ENCODE measurements at places on chromosomes 12 and 14.

DNA sequence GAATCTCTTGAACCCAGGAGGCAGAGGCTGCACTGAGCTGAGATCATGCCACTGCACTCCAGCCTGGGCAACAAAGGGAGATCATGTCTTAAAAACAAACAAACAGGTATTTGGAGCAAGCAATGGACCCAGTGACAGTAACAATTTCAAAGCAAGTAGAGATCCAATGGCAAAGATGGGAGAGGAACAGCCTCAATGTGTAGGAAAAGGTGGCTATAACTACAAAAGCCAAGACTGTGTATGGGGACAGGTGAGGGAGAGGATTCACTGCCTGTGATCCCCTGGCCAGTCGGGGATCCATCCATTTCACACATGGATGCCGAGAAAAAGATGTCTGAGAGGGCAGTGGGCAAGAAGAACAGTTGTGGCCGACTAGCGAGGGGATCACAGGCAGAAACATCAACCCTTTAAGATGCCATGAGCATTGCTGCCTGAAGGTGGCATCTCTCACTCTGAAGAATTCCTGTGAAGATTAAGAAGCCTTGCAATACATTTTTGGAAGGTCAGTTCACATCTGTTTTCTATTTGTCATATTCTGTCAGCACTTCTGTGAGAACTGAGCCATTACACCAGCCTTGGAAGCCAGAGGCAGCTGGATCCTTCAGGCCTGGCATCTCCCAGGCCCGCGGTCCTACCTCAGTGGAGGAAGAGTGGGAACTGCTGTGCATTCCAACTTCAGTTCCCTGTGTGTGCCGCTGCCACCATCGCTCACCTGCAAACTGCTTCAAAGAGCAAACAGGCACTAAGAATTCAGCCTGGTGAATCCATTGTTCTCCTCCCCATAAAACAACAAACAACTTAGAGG is 54.5 kb upstream of the FRS2 start:
- DNase-seq, result no peak

GRCh38 chr12:98274430-98275130 is 240.8 kb upstream of the TMPO start:
- DNase-seq, result no peak

DNA sequence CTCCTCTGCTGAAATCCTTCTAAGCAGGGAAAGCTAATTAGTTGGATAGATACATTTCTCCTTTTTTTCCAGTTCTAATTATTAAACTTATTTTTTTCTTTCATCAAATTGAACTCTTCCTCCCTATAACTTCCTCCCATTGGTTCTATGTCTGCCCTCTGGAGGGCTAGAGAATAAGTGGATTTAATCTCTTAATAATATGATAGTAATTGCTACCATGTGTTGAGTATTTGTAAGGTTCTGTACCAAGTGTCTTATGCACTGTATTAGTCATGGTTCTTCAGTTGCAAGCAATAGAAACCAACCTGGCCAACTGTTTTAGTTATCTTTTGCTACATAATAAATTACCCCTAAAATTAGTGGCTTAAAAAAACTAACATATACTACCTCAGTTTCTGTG is 190.5 kb upstream of the PLXNC1 start:
- no peak for DNase-seq

DNA sequence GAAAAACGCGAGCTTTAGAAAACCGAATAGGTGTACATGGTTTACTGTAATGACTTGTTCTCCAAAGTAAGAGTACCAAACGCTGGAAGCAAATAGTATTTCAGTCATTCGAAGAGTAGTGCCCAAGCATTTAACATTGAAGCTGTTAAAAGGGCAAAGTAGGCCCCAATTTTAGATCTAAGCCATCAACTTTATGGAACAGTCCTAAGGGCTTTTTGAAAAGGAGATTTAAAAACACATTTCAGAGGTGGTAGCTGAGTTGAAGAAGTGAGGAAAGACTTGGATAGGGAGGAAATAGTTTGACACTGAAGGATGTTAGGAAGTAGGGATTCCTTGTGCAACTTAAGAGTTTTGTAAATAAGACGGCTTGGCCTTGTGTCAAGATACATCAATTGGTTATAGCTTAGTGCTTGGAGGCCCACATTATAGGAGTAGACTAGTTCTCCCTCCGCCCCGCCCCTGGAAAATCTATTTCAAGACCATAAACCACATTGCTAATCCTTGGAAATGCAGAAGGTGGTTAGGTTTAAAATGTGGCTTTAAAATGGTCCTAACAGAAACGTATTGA is 783 bp upstream of the TUBA1B start:
- no peak for DNase-seq

- DNase-seq, result no peak
These were observed 98.0 kb upstream of the RTL1 start for GRCh38 chr14:101001311-101002069.

DNA sequence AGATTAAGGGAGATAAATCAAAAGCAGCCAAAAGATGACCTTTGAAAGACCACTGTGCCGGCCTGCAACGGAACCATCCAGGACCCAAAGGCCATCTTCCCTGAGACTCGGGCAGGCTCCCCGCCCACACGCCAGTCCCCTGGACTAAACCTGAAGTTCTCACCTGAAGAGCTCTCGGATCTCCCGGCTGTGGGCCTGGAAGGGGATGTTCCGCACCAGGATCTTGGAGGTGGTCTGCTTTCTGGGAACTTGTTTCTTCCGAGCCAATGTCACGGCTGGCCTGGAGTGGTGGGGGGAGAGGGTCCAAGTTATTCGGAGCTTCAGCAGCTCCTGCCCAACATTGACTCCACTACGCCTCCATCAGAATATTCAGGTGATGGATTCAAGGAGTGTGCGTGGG is 51.3 kb downstream of the RBM19 start:
- DNase-seq, result no peak

- DNase-seq, result no peak
These were observed 9.9 kb upstream of the DYRK2 start for GRCh38 chr12:67638694-67639093.

- DNase-seq, result peak; percentile 3
These were observed 178.6 kb downstream of the ADGRD1 start for GRCh38 chr12:131132118-131132892.

GRCh38 chr12:126069549-126070165 is 1004.4 kb downstream of the AACS start:
- DNase-seq, result peak; percentile 27

GRCh38 chr12:51082561-51083125 is 753 bp downstream of the CSRNP2 start:
- DNase-seq, result no peak

DNA sequence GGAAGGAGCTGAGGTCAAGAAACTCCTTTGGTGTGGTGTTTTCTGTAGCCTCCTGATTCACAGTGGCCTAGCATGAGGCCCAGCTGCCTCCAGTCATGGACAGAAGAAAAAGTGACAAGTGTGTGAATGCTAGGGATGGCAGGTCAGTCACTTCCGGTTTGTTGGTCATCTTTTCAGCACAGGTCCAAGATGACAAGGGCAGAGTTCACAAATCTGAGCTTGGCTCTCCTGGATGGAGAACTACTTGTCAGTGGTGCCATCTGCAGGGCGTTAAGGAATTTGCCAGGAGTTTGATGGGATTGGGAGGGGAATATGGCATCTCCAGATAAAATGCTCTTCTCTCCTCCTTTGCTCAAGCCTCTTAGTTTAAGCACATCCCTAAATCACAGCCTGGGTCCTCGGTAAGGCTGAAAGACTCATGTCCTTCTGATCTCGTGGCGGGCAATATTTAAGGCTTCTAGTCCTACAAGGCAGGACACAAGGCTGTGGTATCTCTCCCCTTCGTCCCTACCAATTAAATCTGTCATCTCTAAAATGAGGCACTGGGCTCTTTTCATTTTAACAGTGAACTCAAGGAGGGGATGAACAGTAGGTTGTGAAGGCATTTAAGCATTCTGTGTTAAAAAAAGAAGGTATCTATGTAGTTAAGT is 10.0 kb downstream of the TUBA1B start:
- DNase-seq, result no peak

- DNase-seq, result no peak
These were observed 45.3 kb downstream of the IFNG-AS1 start for GRCh38 chr12:68034567-68034966.

- no peak for DNase-seq
These were observed 20.3 kb downstream of the HEBP1 start for GRCh38 chr12:12979731-12980259.

- DNase-seq, result no peak
These were observed 33.5 kb downstream of the SLC6A12 start for GRCh38 chr12:180445-180844.

DNA sequence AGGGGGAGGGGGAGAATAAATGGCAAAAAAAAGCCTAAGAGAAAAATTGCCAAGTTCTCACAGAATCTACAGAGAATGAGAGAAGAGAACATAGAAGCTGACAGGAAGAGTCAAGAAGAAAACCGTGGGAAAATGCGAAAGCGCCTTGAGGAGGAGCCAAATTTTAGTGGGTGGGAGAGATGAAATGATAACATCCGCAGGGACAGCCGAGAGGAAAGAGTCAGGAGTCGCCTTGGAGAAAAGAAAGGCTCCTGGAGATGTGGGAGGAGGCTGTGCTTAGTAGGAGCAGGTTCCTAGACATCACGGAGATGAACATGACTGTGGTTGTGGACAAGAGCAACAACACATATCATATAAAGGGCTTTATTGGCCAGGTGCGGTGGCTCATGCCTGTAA is 49.4 kb downstream of the PHLDA1 start:
- no peak for DNase-seq

DNA sequence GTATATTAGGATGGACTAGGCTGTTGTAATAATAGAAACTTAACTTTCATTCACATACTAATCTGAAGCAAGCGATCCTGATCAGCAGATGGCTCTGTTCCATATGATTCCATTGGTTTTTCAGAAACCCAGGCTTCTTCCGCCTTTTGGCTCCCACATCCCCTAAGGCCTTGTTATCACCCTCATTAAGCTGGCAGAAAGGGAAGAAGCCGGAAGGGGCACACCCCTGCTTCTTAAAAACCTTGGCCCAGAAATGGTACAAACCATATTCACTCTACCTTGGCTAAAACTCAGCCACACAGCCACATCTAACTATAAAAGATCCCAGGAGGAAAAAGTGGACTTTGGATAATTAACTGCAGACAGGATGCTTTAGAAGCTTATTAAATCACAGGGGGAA is 329.2 kb downstream of the PCNX1 start:
- DNase-seq, result no peak

- no peak for DNase-seq
These were observed 883.7 kb upstream of the TMEM132C start for GRCh38 chr12:127383281-127383680.

DNA sequence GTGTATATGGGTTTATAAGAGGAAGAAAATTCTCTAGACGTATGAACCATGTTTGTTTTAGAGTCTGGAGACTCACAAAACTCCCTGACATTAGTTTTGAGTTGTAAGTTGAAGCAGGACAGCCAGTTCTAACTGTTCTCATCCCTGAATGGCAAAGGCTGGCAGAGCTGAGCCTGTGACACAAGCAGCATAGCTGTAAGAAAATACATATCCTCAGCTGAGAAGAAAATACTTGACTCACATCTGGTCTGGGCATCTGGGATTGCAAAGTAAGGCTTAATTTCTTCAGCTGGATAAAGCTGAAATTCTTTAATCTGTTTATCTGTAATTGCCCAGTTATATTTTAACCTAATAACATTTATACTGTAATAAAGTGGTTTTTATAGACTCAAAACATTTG is 156.3 kb downstream of the PELI2 start:
- DNase-seq, result no peak

- DNase-seq, result no peak
These were observed 13.4 kb downstream of the VDR start for GRCh38 chr12:47891356-47891755.

DNA sequence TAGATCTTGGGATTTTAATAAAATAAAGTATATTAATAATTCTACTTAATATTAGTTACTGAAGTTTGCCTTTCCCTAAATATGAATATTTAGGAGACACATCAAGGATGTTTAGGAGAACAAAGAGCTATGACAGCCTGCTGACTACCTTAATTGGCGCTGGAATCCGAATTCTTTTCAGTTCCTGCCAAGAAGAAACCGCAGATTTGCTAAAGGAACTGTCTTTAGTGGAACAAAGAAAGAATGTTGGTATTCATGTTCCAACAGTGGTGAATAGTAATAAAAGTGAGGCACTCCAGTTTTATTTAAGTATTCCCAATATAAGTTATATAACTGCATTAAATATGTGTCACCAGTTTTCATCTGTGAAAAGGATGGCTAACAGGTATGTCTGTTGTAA is 54.5 kb downstream of the MIS18BP1 start:
- DNase-seq, result no peak

DNA sequence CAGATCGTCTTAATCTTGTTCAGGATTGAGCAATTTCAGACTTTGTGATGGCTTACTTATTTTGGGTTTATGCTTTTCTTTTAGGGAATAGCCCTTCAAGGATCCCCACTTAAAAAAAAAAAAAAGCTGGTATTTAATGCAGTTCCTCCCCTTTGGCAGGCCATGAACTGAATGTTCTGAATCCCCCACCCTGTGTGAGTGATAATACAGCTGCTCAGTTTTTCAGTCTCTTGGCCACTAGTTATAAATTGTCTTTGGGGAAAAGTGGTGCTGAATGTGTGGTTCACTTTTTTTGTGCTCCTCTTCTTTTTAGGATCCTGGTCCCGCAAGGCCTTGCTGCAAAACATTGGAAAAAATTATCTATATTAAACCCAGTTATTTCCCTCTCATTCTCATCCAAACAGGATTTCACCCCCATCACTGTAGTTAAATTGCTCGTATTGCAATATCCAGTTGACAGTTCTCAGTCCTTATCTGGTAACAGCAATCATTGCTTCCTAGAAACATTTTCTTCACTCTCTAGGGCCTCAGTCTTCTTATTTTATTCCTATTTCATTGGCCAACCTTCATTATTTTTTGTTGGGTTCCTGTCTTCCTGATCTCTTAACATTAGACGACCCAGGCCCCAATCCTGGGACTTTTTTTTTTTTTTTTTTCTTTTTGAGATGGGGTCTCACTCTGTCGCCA is 73.1 kb upstream of the PAWR start:
- no peak for DNase-seq

- no peak for DNase-seq
These were observed 72.3 kb downstream of the OTX2 start for GRCh38 chr14:56738020-56738419.

DNA sequence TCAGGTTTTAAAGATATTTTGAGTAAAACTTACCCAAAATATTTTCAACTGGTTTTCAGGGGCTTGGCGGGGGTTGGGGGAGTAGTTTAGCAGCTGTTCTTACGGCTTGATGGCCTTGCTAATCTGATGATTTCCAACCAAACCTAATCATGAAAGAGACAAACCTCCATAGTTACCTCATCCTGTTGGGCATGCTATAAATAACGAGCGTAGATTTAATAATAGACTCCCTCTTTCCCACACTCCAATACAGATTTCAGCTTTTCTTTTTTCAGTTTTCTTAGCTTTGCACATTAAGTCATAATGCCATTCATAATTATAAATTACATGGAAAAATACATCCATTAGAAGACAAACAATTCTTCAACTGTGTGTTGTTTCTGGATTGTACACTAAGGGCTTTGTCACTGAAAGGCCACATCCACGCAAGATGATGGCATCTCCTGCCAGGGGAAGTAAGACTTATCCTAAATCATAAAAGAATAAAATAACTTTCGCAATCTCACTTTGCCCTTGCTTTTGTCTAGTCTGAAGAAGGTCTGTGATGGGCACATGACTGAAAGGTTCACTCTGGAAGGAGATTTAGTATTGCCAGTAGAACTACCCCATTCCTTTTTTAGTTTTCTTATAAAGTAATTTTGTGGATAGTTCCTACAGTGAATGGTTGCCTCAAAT is 23.2 kb downstream of the ITPR2 start:
- DNase-seq, result no peak

- DNase-seq, result no peak
These were observed 70.7 kb downstream of the SUSD6 start for GRCh38 chr14:69682136-69682535.

GRCh38 chr14:85619851-85620250 is 89.9 kb downstream of the FLRT2 start:
- no peak for DNase-seq
